ENCODE measurements at places on chromosomes 13 and 19. TPM values are rescaled to one million over a fixed set of nuclear protein-coding genes. Genes with fewer than 3 reads are reported as not detected.
A peak's percentile ranks its signal among the peaks of the same experiment; 100 is the strongest.

DNA sequence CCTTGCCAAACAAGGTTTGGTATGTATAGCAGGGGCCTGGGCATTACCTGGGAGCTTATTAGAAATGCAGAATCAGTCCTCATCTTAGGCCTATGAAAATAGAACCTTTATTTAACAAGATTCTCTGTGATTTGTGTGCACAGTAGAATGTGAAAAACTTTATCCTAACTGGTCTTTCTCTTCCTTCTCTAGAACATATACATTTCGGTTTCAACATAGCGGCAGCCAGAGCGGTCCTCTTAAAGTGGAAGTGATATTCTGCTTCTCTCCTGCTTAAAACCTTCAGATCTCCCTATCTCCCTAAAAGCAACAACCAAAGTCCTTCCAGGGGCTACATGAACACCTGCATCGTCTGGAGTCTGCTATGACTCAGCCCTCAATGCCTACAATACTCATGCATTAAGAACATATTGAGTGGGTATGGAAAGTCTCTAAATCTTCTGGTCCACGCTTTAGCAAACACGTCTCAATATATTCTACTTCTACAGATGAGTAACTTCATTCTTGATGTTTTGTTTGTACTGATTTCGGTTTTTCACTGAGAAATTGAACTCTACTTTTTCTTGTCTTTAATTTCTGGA lies 84.5 kb downstream of the SPRY2 start:
- H3K27ac ChIP-seq: no peak overlapping the region
- H3K4me1 ChIP-seq: no peaks in the 10 kb centered on the region
- no peaks in the 10 kb centered on the region for H3K27me3 ChIP-seq
- H3K4me3 ChIP-seq: no peak overlapping the region
- DNase-seq: no peak

OSCAR gene
- 0.76 TPM for total RNA-seq

SYCN gene
- total RNA-seq: 1.1 TPM

ZNF667 gene
- 0.56 TPM for total RNA-seq

ZFR2 gene
- 1.4 TPM for total RNA-seq

DNA sequence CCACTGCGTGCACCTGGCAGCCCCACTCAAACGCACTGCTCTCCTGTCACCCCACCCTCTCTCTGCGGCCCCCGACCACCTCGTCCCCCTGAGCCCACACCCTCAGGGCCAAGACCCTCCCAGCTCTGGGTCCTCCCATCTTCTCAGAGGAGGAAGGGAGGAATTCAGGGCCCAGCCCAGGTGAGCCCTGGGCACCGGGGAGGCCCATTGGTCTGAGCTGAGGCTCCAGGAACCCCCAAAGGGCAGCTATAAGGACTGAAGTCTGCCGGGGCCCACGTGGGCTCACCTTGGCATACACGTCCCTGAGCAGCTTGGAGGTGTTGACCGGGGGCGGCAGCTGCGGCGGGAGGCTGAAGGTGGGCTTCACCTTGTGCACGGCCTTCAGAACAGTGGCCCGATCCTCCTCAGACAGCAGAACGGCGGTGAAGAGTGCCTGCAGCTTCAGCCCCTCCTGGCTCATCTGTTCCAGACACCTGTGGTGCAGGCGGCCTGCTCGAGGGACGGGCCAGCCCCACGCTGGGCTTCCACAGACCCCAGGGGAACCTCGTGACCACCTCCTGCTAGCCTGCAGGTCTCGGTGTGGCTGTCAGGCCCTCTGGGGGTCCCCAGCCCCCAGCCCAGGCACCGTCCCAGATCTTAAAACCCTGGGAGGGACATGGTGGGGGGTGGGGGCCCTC lies 8.8 kb downstream of the POLRMT start:
- H3K4me1 ChIP-seq: no peaks in the 10 kb centered on the region
- H3K27ac ChIP-seq: no peak overlapping the region
- DNase-seq: no peak
- no peak overlapping the region for H3K4me3 ChIP-seq

DNA sequence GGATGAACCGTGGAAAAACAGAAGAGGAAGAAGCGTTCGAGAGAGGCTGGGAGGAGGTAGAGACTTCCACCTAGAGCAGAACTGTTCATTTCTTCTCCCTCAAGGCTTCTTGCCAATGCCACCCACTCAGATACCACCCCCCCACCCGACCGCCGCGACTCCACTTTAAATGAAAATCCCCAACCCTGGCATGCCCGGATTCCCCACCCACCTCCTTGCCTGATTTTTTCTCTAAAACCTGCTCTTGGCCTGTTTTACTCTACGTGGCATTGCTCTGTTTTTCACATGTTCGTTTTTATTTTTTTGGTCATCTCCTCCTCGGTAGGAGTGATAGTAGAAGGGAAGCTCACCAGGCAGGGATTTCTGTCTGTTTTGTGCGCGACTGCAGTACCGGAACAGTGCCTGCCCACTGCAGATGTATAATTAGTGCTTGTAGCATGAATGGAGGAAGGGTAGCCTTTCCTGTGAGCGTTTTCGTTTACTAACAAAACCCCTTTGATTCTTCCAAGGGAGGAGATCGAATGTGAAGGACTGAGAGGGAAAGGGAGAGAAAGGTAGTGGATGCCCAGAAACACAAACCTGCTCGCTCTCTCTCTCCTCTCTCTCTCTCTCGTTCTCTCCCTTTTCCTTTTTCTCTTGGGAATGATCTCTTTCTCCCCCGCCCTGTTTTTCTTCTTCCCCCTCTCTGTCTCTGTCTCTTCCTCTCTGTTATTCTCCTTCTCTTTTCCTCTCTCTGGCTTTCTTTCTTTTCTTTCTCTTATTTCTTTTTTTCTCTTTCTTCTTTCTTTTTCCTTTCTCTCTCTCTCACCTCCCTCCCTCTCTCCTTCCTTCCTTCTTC lies 2.2 kb downstream of the CD70 start:
- H3K36me3 ChIP-seq: no peaks in the 10 kb centered on the region
- peaks cover 19% of the 10 kb centered on the region for H3K27me3 ChIP-seq
- H3K27ac ChIP-seq: no peak overlapping the region
- no peak for DNase-seq
- peaks cover 9% of the 10 kb centered on the region for H3K4me1 ChIP-seq
- H3K4me3 ChIP-seq: peak overlapping the region; percentile 36

ATCAY gene
- total RNA-seq: not detected

DNA sequence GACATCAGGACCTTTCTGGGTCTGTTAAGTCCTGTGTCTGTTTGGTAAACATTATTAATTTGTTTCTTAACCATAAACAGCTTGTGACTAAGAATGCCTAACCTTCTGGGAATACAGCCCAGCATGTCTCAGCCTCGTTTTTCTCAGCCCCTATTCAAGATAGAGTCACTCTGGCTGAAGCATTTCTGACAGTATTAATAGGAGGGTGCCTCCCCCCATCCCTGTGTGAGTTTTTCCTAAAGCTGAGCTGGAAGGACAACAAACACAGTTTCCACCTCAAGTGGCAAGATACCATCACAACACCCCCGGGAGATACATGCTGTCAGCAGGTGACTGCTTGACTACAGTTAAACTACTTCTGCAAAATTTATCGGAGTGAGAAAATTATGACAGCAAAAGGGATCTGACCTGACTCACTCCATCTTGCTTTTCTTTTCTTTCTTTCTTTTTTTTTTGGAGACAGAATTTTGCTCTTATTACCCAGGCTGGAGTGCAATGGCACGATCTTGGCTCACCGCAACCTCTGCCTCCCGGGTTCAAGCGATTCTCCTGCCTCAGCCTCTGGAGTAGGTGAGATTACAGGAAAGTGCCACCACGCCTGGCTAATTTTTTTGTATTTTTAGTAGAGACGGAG lies 59.3 kb upstream of the ABCC4 start:
- no peaks in the 10 kb centered on the region for H3K36me3 ChIP-seq
- H3K27me3 ChIP-seq: peaks cover 7% of the 10 kb centered on the region
- H3K4me3 ChIP-seq: no peak overlapping the region
- H3K4me1 ChIP-seq: no peaks in the 10 kb centered on the region
- DNase-seq: no peak

GPC5 gene
- total RNA-seq: 0.26 TPM

CEACAM6 gene
- 0.76 TPM for total RNA-seq

All from T-cell (primary cell).